ENCODE measurements at places on chromosomes 6 and 20.

GRCh38 chr6:1054653-1055014 lies 257.3 kb upstream of the FOXQ1 start:
- no peak for DNase-seq

DNA sequence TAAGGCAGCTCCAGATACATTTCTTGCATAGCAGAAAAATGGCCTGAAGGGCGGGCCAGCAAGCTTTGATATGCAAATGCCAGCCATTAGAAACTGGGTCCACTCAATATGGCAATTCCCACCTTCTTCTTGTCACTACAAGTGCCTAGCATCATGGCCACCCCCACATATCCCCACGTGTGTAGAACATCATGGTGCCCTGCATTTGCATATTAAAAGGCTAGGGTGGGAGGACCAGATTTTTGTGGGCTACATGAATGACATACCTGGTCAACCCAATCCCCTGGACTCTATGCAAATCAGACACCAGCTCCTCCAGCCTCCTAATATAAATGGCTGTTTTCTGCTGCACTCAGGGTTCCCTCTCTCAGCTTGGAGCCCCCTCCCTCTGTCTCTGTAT lies 31.7 kb downstream of the PLN start:
- no peak for DNase-seq

GRCh38 chr6:40353197-40353966 lies 233.8 kb downstream of the LRFN2 start:
- no peak for DNase-seq

DNA sequence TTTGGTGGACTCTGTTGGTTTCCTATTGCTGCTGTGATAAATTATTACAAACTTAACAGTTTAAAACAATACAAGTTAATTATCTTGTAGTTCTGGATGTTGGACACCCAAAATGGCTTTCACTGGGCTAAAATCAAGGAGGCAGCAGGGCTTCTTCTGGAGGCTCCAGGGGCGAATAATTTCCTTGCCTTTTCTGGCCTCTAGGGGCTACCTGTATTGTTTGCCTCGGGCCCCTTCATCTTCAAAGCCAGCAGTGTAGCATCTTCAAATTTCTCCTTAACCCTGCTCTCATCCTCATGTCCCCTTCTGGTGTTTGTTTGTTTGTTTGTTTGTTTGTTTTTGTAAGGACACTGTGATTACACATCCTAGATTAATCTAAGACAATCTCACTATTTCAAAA lies 60.5 kb upstream of the ANKEF1 start:
- no peak for DNase-seq

DNA sequence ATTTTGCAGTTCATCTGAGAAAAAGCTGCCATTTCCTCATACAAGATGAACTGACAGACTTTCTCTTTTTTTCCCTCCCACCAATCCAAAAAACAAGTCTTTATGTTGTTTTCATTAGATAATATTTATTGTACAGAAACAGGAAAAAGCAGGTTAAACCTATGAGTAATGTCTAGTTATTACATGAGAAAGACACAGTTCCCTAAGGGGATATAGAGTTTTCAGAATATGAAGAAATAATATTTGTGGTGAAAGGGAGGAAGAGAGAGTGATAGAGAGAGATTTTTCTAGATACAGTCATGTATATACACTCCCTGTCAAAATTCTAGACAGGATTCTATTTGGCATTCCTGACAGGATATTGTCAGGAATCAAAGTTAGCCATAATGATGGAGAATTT lies 392.4 kb downstream of the BMP2 start:
- DNase-seq, result no peak

- DNase-seq, result no peak
Observed at GRCh38 chr6:127022302-127022701, 96.2 kb upstream of the RSPO3 start.

GRCh38 chr20:57435105-57435497 lies 43.9 kb downstream of the RBM38 start:
- DNase-seq, result no peak

- DNase-seq, result no peak
Observed at GRCh38 chr6:42365021-42365420, 86.7 kb downstream of the TRERF1 start.

- no peak for DNase-seq
Observed at GRCh38 chr20:6812530-6812929, 45.0 kb downstream of the BMP2 start.

- no peak for DNase-seq
Observed at GRCh38 chr20:44228465-44229258, 18.1 kb upstream of the OSER1 start.

GRCh38 chr20:59149678-59150504 lies 13.7 kb upstream of the ZNF831 start:
- DNase-seq, result peak; percentile 35

DNA sequence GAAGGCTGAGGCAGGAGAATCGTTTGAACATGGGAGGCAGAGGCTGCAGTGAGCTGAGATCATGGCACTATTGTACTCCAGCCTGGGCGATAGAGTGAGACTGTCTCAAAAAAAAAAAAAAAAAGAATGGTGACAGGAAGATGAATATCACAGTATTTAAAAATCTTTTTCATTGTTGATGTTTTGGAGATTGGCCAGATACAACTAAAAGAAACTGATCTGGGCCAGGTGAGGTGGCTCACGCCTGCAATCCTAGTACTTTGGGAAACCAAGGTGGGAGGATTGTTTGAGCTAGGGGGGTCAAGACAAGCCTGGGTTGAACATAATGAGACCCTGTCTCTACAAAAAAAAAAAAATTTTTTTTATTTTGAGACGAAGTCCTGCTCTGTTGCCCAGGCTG lies 52.1 kb downstream of the TRAF3IP2 start:
- DNase-seq, result no peak

GRCh38 chr6:100924534-100925227 lies 43.6 kb upstream of the ASCC3 start:
- no peak for DNase-seq

DNA sequence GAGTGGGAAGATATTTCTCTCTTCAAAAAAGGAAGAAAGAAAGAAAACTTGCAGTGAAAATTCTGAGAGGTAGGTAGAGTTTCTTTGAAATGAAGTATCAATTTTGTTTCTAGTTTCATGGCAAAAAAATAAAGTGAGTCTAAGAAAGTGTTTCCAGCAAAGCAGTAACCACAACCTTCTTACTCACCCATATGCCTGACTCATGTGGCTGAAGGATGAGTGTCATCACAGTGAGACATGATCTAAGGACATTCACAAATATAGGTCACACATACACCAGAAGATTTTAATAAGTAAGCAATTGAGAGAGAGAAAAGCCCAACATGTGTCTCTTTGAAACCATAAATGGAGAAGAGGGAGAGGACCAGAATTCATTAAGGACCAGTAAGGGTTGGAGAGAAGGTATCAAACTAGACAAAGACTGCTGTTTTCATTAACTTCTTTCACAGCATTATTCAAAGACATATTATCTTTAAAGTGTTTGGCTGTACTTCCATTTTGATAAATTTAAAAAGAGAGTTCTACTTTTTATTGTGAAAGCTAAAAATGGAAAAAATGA lies 169.5 kb downstream of the FRK start:
- DNase-seq, result no peak

- DNase-seq, result peak; percentile 65
Observed at GRCh38 chr6:144064402-144065212, 30.8 kb downstream of the SF3B5 start.

GRCh38 chr20:21074605-21075336 lies 31.4 kb downstream of the LINC00237 start:
- no peak for DNase-seq

DNA sequence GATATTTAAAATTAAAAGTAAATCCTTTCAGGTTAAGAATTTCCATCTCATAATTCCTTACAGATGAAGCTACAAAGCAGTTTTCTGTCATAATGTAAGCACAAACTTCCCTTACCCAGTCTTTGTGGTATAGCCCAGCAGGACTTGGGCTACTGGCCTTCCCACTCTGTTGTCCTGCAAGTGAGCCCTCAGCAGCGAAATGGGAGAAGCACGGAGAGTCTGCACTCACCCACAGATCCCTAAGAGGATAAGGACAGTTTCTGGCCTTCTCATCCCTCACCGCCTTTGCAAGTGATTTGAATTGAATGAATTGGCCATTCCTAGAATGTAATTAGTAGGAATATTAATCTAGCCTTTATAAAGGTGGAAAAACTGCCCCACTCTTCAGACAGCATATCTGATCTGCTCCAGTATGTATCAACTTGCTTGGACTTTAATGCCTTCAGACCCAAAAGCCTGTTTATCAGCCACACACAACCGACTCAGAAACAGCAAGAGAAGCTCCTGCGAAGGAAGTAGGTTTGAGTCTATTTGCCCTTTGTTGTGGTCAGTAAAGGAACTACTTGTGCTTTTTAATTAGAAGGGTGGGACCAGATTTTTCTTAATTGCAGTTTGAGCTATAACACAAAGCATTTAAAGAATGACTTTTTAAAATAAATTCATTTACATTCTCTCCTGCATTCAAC lies 29.9 kb upstream of the PRDM1 start:
- DNase-seq, result no peak

DNA sequence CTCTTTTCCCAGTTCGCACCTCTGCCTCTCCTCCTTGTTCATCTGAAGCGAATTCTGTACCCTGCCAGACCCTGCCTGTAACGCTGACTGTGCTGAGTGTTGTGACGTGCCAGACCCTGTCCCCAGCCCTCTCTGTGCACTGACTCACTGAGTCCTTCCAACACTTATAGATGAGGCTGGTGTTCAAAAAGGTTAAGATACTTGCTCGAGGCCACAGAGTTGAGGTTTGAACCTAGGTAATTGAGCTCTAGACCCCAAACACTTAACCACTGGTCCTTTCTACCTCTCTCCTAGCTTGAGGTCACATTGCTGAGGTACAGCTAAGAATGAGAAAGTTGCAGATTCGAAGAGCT lies 45.7 kb upstream of the NEDD9 start:
- DNase-seq, result no peak

DNA sequence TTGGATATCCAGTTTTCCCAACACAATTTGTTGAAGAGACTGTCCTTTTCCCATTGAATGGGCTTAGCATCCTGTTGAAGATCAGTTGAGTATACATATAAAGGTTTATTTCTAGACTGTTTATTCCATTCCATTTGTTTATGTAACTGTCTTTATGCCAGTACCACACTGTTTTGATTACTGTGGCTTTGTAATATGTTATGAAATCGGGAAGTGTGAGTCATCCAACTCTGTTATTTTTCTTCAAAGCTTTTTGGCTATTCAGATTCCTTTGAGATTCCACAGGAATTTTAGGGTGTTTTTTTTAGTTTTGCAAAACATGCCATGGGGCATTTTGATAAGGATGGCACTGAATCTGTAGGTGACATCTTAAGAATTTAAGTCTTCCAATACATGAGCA lies 188.3 kb downstream of the BMP7 start:
- no peak for DNase-seq

DNA sequence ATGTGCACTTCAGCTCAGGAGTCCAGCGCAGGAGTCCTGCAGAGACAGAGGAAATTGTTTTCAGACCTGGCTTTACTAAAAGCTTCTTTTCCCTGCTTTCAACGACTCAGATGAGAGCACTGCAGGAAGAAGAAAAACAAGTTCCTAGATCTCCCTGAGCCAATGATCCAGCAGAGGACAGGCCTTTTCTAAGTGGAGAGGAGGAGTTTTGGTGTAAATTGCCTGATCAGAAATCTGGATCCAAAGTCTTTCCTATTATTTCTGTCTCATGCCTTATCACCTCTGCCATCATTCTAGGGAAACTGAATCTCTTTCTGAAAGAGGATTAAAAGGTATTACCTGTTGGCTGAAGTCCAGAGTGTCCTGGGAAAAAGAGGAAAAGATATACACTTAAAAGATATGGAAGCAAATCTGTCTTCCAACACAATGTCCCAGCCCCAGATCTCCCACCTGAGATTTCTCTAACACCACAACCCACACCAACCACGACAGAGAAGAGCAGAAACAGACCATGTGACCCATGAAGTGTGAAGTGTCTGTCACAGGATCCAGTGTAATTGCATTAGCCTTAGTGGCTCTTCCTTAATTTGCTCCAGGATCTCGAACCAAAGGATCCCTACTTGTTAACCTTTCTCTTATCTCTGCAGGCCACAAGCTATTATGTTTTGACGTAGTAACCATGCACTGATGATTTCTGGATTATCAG lies 23.1 kb upstream of the HLA-DRB5 start:
- DNase-seq, result no peak

- DNase-seq, result peak; percentile 75
Observed at GRCh38 chr6:137873273-137873762, 6.3 kb downstream of the TNFAIP3 start.

DNA sequence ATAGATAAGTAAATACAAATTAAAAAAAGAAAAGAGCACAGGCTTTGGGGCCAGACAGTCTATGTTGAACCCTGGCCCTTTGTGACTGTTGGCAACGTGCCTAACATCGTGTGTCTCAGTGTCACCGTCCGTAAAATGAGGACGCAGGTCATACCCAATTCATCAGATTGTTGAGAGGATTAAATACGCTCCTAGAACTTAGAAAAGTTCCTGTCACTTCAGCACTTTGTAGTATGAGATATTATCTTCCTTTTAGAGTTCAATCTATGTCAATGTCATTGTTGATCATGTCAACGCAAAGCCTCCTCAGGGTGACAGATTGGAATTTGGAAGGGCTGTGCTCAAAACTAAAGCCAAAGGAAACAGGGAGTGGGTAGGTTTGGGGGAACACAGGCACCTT lies 21.7 kb downstream of the SERPINB1 start:
- no peak for DNase-seq

- no peak for DNase-seq
Observed at GRCh38 chr20:58310291-58310782, 822 bp downstream of the RAB22A start.

GRCh38 chr20:12414446-12415274 lies 497.0 kb downstream of the BTBD3 start:
- DNase-seq, result no peak

DNA sequence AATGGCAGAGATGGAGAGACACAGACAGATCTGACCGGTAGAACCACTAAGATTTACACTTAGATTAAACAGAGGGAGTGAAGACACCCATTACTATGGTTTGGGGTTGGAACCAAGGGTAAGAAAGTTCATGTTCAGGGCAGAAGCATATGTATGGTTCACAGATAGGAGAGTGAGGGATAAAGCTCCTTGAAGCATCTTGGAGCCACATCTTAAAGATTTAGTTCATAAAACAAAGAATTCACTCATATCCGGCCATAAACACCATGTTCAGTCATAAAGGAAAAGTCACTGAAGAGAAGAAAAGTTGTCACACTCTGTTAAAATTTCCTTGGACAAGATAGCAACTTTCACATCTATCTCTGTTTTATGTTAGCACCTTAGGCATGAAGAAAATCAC lies 18.0 kb downstream of the STX7 start:
- DNase-seq, result no peak

- no peak for DNase-seq
Observed at GRCh38 chr20:50429412-50429811, 80.8 kb upstream of the PTPN1 start.

- no peak for DNase-seq
Observed at GRCh38 chr20:46011631-46012482, 3.1 kb downstream of the MMP9 start.

DNA sequence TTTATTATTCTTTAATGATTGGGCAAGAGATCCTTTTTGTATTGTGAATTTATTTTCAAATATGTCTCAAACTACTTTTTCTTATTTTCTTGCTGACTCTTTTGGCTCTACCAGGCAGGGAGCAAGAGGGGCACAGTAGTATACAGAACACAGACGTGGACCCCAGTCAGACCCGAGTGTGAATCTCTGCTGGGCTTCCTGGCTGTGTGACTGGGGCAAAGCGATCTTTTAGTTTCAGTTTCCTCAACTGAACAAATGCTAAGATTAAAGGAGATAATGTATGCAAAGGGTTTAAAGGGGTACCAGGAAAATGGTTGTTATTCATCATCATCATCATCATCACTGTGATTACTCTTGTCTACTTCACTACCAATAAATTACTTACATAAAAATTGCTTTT lies 317.5 kb downstream of the HIVEP2 start:
- no peak for DNase-seq

GRCh38 chr6:159044899-159045727 lies at the start of gene TAGAP:
TSS of gene TAGAP (minus strand) at chr6:159044991. CDS start at chr6:159044146, 845 bp downstream.
- peak; percentile 75 for DNase-seq

All from activated T-cell treated with anti-CD3 and anti-CD28 coated beads for 4 hours (primary cell).